Foreskin fibroblast (primary cell): ENCODE measurements at places on chromosomes 12 and 14.
A peak's percentile ranks its signal among the peaks of the same experiment; 100 is the strongest.

GRCh38 chr14:68645371-68645770 lies 147.5 kb downstream of the ZFP36L1 start:
- DNase-seq = no peak

- DNase-seq = no peak
Measured at GRCh38 chr12:110647631-110648040, 33.7 kb downstream of the TCTN1 start.

DNA sequence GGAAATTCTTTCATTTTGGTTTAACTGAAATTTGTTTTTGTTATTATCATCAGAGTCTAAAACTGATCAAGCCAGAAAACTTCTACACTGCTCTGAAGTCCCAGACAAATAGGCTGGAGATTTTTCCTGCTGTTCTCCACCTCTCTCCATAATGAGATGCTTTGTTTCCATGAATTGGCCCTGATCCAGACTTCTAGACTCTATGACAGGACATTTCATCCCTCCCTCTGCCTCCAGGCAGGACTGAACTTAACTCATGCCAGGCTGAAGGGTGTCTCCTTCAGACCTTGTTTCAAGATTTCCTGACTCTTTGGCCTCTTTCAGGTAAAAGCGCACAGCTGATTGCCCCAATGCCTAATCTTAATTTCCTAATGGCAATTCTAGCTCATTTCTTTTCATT lies 69.1 kb upstream of the HOXC13 start:
- no peak for DNase-seq

DNA sequence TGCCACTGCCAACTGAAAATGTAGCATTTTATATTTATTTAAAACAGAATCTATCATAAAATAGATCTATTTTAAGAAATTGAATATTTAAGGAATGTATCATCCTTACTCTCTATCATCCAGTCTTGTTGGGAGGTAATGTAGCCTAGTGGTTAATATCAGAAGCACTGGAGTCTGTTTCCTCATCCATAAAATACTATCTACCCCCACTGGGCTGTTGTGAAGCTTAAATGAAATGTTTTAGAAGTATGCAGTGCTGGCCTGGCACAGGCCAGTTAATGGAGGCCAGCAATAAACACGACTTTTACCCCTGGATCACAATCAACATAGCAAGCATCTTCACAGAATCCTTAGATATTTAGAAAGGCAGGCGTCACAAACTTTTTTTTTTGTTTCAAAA lies 188.0 kb downstream of the CAND1 start:
- DNase-seq = no peak

- no peak for DNase-seq
Measured at GRCh38 chr14:52363041-52363704, 49.1 kb downstream of the PTGER2 start.

- peak; percentile 93 for DNase-seq
Measured at GRCh38 chr14:35341751-35342488, 49.7 kb downstream of the PSMA6 start.

- DNase-seq = peak; percentile 52
Measured at GRCh38 chr14:86057018-86057667, 527.2 kb downstream of the FLRT2 start.

- DNase-seq = no peak
Measured at GRCh38 chr12:1930803-1931597, 12.5 kb upstream of the CACNA2D4 start.

GRCh38 chr14:50792051-50792477 lies 38.9 kb downstream of the NIN start:
- no peak for DNase-seq

DNA sequence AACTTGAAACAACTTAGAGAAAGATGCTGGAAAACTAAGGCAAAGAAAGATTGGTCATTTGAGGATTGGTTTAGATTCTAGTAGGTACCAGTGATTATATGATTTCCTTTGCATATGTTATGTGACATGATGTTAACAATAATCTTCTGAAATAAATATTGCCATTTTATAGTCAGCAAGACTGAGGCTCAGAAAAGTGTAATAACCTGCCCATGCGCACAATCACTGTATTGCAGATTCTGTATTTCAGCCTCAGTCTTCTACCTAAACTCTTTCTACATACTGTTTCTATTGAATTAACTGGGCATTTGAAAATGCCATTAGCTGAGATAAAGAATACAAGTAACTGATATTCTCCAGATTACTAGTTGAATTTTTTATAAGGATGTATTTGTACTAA lies 61.3 kb downstream of the FGD4 start:
- no peak for DNase-seq

DNA sequence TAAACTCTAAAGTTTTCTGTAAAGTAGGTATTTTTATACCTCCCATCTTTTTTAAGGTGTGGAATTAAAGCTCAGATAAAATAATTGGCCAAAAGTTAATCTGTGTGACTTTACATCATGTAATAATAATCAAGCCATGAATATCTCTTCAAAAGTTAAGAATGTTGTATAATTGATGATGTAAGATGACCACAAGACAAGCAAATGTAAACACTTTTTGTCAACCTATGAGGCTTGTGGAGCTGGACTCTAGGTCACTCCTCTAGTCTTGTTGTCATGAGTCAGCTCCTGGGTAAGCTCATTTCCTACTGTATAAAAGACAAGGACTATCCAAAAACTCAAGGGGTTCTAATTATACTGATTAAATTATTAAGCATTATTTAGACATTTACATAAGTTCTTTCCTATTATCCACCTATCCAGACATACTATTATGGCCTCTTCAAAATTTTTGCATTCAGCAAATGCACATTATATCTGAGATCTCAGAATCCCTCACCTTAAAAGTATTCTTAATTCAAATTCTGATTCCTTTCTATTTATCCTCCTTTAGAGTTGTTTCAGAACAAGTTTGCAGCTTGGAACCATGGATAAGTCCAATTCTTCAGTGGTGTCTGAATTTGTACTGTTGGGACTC lies at the start of gene OR4K5:
Gene OR4K5 (plus strand): TSS at position 587 of the 637 bp plus-strand sequence. CDS start 0 bp downstream, at position 587.
- no peak for DNase-seq

- no peak for DNase-seq
Measured at GRCh38 chr12:98446682-98447081, 68.7 kb upstream of the TMPO start.

DNA sequence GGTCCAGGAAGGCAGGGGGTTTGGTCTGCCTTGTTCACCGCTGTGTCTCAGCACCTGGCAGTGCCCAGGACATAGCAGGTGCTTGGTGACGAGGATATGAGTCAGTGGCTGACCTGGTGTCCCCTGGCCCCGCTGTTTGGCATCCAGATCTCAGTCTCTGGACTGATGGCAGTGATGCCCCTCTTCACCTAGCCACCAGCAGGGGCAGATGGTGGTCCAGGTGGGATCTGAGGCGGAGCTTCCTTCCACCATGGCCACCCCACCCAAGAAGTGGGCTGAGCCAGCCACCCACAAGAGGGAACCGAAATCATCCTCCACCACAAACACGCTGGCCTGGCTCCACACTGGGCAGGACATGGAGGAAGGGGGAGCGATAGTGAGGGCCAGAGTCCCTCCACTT lies 16.1 kb upstream of the SH2B3 start:
- no peak for DNase-seq

- peak; percentile 84 for DNase-seq
Measured at GRCh38 chr14:22386924-22387775, 201.9 kb downstream of the DAD1 start.

GRCh38 chr14:103527408-103528145 lies 1.4 kb upstream of the TRMT61A start:
- no peak for DNase-seq

DNA sequence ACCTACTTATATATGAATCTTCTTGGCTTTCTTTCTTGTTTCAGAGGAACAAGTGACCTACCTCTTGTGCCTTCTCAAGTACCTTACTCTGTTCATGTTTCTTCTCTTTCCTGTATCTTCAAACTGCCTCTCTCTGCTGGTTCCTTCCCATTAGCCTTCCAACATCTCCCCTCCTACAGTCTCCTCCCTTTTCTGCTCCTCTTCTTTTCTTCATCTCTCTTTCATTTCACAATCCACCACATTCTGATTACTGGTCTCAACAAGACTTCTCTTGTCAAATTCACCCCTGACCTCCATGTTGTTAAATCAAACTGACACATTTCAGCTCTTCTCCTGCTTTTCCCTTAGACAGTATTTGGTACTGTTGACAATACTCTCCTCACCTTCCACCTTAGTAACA lies 95.6 kb downstream of the BRMS1L start:
- DNase-seq = no peak
